ENCODE measurements at places on chromosomes 12 and 14.

DNA sequence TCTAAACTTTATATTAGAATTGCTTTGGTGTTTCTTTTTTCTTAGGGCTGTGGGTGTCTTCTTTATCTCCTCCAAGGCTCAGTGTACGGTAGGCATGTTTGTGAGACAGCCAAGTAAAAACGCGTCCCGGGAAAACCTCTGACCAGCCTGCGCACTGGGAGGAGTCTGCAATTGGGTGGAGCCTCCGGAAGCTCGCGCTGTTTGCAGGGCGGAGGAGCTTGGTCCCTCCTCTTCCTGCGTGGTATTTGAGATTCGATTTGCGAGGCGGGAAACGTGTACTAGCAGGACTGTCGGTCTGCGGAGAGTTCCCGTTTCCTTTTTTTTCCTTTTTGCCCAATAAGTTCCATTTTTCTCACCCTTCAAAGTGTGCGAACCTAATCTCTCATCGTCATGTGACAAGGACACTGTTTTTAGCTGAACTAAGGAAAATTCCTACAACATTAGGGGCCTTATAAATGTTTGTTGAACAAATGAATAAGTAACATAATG is 182.1 kb upstream of the OTX2 start:
- DNase-seq, result no peak

DNA sequence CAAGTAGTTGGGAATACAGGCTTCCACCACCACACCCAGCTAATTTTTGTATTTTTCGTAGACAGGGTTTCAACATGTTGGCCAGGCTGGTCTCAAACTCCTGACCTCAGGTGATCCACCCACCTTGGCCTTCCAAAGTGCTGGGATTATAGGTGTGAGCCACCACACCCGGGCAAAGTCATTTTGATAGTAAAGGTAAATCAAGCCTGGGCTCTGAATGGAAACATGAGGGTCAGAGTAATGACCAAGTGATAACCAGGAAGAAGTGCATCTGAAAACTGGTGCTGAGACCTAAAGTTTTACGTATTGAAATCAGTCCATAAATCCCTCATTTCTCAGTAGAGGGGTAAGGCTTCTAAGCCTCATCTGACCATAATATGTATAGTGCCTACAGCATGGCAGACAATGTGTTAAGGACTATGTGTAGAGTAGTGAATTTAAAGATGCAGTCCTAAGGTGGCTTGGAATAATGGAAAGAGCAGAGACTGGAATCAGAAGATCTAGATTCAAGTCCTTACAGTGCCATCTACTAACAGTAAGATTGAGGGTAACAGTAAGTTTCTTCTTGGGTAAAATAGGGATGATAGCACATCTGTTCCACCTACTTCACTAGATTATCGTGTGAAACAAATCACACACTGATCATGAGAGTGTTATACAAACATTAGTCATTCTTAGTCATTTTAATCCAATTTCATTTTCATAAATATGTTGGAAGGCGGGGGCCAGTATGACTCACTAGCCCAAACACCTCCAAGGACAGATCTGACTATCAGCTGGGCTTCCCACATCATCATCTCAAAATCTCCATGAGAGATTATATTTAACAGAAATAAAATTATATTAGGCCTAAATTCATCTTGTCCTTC is 11.2 kb downstream of the MAP4K5 start:
- no peak for DNase-seq

- no peak for DNase-seq
These were observed 30.0 kb downstream of the SLC39A9 start for GRCh38 chr14:69428289-69428998.

- DNase-seq, result no peak
These were observed 69.8 kb upstream of the ESRRB start for GRCh38 chr14:76306131-76306530.

DNA sequence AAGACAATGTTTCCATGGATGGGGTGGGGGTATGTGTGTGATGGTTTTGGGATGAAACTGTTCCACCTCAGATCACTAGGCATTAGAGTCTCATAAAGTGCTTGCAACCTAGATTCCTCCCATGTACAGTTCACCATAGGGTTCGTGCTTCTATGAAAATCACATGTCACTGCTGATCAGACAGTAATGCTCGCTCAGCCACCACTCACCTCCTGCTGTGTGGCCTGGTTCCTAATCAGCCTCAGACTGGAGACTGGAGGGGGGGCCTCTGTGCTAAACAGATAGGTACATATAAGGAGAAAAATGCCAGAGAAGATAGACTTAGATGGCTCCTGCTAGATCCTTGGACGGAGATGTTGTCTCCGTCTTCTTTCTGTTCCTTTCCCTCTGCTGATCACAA is 1296.9 kb upstream of the SEL1L start:
- DNase-seq, result no peak

- no peak for DNase-seq
These were observed 242.5 kb upstream of the ATP2B1 start for GRCh38 chr12:89951050-89951693.

DNA sequence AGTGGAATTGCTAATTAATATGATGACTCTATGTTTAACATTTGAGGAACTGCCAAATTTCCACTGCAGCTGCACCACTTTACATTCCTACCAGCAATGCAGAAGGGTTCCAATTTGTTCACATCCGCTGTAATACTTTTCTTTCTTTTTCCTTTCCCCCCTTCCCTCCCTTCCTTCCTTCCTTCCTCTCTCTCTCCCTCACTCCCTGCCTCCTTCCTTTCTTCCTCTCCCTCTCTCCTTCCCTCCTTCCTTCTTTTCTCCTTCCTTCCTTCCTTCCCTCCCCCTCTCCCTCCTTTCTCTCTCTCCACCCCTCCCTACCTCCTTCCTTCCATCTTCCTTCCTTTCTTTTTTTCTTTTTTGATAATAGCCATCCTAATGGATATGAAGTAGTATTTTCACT is 3.2 kb upstream of the PFKM start:
- DNase-seq, result no peak

GRCh38 chr14:68395604-68396003 is 397.3 kb downstream of the ZFP36L1 start:
- DNase-seq, result no peak

GRCh38 chr14:27050208-27050607 is 452.4 kb upstream of the NOVA1 start:
- DNase-seq, result no peak

GRCh38 chr12:57370696-57371095 is 60.1 kb downstream of the R3HDM2 start:
- no peak for DNase-seq

GRCh38 chr14:94654071-94654861 is 42.1 kb downstream of the SERPINA3 start:
- peak; percentile 41 for DNase-seq

DNA sequence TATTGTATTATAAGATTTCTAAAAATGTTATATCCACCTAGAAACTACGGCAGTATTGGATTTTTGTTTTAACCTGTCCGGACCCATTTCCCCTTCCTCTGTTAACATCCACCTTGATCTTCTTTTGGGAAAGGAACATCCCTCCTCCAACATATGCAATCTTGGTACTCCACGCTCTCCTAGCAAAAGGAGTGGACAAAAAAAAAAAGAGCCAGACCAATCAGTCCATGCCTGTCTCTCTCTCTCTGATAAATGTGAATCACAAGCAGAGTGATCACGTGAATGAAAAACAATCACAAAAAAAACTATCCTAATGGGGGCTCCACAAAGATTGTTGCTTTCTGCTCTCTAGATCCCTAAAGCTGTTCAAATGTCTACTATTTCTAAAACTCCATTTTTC is 27.1 kb downstream of the OSBPL8 start:
- no peak for DNase-seq

DNA sequence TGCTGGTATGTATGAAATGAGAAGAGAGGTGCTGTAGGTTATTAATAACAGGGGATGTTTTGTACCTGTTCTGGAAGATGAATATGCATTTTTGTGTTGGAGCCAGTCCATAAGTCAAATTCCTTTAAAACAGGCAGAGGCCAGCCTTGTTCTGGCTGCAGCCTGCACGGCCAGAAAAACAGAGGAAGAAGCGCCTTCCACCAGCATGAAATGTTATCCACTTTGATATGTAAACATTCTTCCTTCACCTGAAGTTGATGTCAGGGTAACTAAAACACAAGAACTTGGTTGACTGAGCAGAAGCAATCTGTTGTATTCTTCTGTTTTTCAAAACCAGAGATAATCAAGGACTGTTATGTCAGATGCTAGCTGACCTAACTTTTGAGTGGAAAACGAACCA is 237.9 kb upstream of the PLEKHG7 start:
- no peak for DNase-seq

GRCh38 chr12:44889162-44889561 is 13.0 kb upstream of the NELL2 start:
- no peak for DNase-seq

GRCh38 chr12:5947006-5947405 is 1.9 kb upstream of the ANO2 start:
- no peak for DNase-seq

DNA sequence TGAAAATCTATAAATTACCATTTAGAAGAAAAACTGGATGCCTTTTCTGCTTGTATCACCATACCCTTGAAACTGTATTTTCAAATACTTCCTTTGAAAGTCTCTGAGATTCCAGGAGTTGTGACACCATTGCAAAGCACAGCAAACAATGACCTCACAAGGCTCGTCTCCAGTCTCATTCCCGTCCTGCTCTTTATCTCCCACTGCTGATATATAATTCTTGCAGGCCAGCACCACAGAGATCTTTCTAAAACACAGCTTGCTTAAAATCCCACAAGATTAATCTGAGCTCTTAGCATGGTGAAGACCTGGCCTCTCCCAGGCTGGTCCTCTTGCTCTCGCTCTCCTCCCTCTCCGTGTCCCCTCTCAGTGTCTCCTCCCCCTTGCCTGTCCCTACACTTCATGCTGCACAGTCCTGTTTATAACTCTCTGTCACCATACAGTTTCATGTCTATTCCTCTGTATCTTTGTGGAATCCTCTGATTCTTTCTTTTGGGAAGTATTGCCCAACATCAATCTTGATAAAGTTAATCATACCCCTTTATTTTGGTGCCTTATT is 51.8 kb downstream of the ZFYVE21 start:
- DNase-seq, result peak; percentile 27

- no peak for DNase-seq
These were observed 9.5 kb downstream of the BEST3 start for GRCh38 chr12:69689638-69690037.

DNA sequence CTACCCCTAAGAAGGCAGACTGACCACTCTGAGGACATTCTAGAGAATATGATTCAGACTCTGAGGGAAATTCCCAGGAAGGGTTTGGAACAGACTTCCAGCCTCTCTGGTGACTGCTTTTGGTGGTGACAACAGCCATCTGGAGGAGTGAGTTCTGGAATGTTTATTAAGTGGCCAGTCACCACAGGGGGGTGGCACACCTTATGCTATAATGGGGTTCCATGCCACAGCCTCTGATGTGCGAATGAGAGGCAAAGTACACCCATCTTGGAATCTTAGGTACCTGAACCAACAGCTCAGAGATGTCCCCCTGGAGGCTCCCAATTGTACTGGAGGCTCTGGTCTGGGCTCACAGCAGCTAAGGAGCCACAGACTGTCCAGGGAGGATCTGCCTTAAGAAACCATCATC is 9.5 kb upstream of the TINF2 start:
- DNase-seq, result no peak

DNA sequence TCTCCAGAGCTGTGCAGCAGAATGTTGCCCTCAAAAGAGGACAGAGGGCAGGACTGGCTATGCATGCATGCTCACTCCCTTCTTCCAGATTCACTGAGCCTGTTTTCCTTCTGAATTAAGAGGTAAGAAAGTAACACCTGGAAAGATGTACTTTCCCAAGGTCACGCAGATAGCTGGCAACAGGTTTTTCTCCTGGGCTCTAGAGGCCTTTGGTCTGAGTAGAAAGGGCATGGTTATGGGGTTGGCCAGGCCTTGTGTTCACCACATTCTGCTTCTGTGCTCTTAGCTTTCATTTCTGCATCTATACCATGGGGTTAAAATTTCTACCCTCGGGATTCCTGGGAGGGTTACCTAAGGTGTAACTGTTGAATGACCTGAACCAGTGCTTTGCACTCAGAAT is 57.5 kb downstream of the RASSF3 start:
- no peak for DNase-seq

GRCh38 chr12:97609957-97610356 is 147.4 kb downstream of the RMST start:
- DNase-seq, result no peak

DNA sequence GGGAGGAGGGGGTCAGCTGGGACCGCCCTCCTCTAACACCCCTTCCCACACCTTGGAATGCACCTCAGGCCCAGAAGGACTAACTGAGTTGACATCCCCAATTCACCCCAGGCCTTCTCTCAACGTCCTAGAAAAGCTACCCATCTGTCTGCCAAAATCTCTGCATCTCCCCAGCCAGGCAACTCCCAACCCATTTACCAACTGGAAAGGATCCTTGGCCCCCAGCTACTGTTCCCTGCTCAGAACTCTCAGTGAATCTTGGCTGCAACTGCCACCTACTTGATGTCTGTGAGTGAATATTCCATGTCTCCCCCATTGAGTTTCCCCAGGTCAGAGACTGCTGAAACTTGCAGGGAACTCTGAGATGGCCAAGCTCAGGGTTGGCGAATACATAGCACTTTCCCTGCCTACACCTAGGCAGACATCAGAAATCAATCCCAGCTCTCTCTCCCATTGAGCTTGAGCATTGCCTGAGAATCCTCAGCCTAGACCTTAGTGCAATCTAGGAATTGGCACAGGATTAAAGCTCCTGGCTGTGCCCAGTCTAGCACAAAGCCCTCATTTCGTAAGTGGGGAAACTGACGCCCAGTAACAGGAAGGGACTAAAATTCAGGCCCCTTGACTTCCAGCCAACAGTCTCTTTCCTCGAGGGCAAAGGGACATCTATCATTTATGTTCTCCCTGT is 71.9 kb upstream of the NCOR2 start:
- no peak for DNase-seq

- no peak for DNase-seq
These were observed 3.3 kb upstream of the ASCL1 start for GRCh38 chr12:102954134-102954533.

DNA sequence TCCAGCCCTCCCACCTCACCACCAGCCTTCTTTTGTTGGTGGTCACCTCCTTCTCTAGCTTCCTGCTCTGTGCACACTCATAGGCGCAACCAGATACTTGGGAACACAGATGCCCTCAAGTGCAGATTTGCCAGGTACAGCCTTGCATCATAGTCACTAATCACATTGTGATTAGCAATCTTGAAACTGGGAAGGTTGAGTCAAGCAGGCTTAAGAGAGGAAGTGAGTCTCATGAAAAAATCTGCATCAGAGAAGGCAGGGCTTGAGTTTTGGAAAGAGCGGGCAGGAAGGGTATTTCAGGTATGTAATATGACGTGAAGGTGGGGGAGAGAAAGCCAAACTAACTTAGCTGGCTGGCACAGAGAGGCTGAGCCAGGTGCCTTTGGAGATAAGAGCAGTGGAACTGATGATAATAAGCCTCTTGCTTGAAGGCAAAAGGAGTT is 2.7 kb upstream of the RABGGTA start:
- no peak for DNase-seq

- DNase-seq, result no peak
These were observed 64.7 kb downstream of the CCDC92 start for GRCh38 chr12:123907726-123908476.

- DNase-seq, result no peak
These were observed 203.3 kb downstream of the NAV3 start for GRCh38 chr12:78034025-78034424.

- DNase-seq, result no peak
These were observed 406.9 kb upstream of the SOX5 start for GRCh38 chr12:24356240-24356804.

GRCh38 chr14:68141281-68142088 is 321.9 kb downstream of the RAD51B start:
- DNase-seq, result no peak
